T-cell (primary cell): ENCODE measurements at places on chromosomes 2 and 18. TPM values are rescaled to one million over a fixed set of nuclear protein-coding genes. Genes with fewer than 3 reads are reported as not detected.

GRCh38 chr2:13539296-13539695, 822.6 kb downstream of the TRIB2 start:
- no peaks in the 10 kb centered on the region for H3K4me1 ChIP-seq
- H3K36me3 ChIP-seq = no peaks in the 10 kb centered on the region
- H3K27me3 ChIP-seq = no peaks in the 10 kb centered on the region
- H3K4me3 ChIP-seq = no peak overlapping the region
- no peak overlapping the region for H3K27ac ChIP-seq

DNA sequence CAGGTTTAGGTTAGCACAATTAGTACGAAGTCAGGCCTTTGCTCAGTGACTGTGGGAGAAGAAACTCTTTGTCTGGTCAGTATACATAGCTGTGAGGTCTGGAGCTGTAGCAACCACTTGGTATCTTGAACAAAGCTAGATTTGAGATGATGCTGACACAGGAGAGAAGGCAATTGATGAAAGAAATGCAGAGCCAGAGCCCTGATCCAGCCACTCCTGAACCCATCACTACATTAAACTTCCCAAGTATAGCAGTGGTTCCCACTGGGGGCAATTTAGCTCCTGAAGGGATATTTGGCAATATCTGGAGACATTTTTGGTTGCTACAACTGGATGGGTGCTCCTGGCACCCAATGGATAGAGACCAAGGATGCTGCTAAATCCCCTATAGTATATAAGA, 143.9 kb upstream of the SPRED2 start:
- H3K27ac ChIP-seq = no peak overlapping the region
- no peak overlapping the region for H3K4me3 ChIP-seq
- H3K27me3 ChIP-seq = peaks cover 14% of the 10 kb centered on the region

- no peaks in the 10 kb centered on the region for H3K27me3 ChIP-seq
- H3K36me3 ChIP-seq = peaks cover 13% of the 10 kb centered on the region
- H3K4me3 ChIP-seq = no peak overlapping the region
Measured at GRCh38 chr2:3208591-3208990, 169.0 kb downstream of the EIPR1 start.

DNA sequence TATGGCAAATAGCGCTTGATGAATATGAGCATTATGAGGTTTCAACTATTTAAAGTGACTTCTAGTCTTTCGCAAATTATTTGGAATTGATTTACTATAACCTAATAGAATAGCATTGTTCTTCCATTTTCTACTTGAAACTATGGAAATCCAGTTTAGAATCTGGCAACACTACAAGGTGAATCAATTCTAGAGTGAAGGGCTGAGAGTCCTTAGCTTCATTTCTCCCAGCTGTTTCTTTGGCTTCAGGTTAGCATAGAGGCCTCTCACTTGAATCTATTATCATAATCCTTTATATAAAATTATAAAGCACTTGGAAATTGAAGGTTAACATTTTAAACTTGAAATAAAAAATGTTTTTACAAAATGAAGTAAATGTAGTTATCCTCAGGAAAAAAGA, 318.8 kb downstream of the CCDC85A start:
- H3K36me3 ChIP-seq = no peaks in the 10 kb centered on the region
- H3K27me3 ChIP-seq = no peaks in the 10 kb centered on the region
- DNase-seq = no peak
- no peaks in the 10 kb centered on the region for H3K4me1 ChIP-seq
- H3K27ac ChIP-seq = no peak overlapping the region

STARD6 gene
- not detected for total RNA-seq

DNA sequence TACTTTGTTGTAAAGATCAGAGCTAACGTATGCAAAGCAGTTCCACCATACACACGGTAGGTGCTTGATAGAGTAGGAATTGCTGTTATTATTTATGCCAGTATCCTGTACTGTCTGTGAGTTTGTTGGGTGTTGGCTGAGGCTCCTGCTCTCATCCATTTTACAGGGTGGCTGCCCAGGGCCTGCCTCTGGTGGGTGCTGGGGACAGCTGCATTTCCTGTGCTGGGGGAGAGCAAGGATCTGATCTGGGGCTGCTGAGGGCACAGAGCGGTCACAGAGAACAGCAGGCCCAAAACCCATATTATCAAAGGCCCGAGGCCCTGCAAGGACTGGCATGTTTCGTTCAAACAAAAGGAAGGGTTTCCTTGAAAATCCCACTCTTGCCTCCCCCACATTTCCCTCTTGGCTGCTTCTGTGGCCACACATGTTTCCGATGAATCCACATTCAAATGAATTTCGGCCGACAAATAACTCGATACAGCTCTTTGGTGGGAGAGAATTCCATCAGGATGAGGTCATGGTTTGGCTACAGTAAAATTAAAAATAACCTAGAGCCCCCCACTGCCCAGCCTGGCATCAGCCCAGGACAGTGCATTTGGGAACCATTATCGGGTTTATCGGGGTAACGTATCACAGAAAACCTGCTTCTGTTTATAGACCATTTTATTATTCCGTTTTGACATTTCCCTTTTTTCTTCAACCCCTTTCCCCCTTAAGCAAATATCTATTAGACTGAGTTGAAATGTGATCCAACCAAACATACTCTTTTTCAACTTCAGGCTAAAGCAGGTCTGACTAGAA, 143.4 kb downstream of the CYRIA start:
- no peaks in the 10 kb centered on the region for H3K4me1 ChIP-seq
- H3K36me3 ChIP-seq = no peaks in the 10 kb centered on the region
- H3K4me3 ChIP-seq = no peak overlapping the region
- DNase-seq = no peak

GRCh38 chr2:191629976-191630712, 47.8 kb upstream of the NABP1 start:
- no peak overlapping the region for H3K27ac ChIP-seq
- H3K27me3 ChIP-seq = no peaks in the 10 kb centered on the region
- H3K36me3 ChIP-seq = no peaks in the 10 kb centered on the region

KCNJ3 gene
- not detected for total RNA-seq

DNA sequence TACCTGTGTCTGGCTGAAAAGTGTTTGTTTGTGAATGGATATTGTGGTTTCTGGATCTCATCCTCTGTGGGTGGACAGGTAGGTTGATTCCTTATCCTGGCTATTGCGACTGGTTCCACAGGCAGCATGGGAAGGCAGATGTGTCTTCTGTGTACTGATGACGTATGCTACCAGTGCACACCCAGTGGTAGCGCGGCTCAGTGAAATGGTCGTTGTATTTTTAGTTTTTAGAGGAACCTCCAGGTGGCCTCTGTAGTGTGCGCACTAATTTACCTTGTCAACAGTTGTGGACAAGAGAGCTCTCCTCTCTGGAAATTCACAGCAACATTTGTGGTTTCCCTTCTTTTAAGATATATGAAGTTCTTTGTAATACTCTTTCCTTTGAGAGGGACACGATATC, 52.5 kb downstream of the CCDC74A start:
- H3K4me1 ChIP-seq = no peaks in the 10 kb centered on the region
- H3K27me3 ChIP-seq = peaks cover 5% of the 10 kb centered on the region
- H3K27ac ChIP-seq = no peak overlapping the region
- DNase-seq = no peak

GRCh38 chr2:108449410-108450130, 564 bp downstream of the GCC2 start:
- peak; percentile 51 for DNase-seq
- H3K36me3 ChIP-seq = no peaks in the 10 kb centered on the region

SH2D6 gene
- total RNA-seq = 1.1 TPM

DNA sequence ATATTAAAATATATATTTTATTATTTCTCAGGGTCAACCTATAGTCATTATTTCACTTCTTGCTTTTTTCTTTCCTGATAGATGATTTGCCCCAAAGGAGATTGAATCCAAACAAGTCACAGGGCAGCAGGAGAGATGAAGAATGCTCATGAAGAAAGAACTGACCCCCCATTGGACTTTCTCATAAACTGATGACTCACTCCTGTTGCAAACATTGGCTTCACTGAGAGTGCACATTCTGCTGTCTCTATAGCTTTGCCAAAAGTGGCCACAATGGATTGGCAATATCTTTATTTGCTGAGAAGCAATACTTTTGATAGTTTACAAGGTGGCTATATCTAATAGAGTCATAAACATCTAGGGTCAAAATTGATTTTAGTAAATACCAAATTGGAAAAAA, 55.9 kb upstream of the ZNF385B start:
- H3K36me3 ChIP-seq = no peaks in the 10 kb centered on the region
- H3K27me3 ChIP-seq = no peaks in the 10 kb centered on the region
- no peak for DNase-seq
- no peak overlapping the region for H3K4me3 ChIP-seq
- H3K27ac ChIP-seq = no peak overlapping the region

NAT8 gene
- total RNA-seq = not detected

GRCh38 chr18:10726198-10727068, 200.6 kb downstream of the NAPG start:
- no peak for DNase-seq
- H3K36me3 ChIP-seq = no peaks in the 10 kb centered on the region
- H3K4me3 ChIP-seq = peak overlapping the region; percentile 1
- no peak overlapping the region for H3K27ac ChIP-seq

CDKL4 gene
- total RNA-seq = 0.32 TPM

- no peak for DNase-seq
- H3K27ac ChIP-seq = no peak overlapping the region
- no peaks in the 10 kb centered on the region for H3K27me3 ChIP-seq
- H3K4me3 ChIP-seq = no peak overlapping the region
- H3K36me3 ChIP-seq = no peaks in the 10 kb centered on the region
- peaks cover 21% of the 10 kb centered on the region for H3K4me1 ChIP-seq
Measured at GRCh38 chr2:232541961-232542714, 2.6 kb downstream of the CHRNG start.

- no peak overlapping the region for H3K27ac ChIP-seq
- H3K4me3 ChIP-seq = no peak overlapping the region
- no peaks in the 10 kb centered on the region for H3K4me1 ChIP-seq
- DNase-seq = no peak
- no peaks in the 10 kb centered on the region for H3K27me3 ChIP-seq
- no peaks in the 10 kb centered on the region for H3K36me3 ChIP-seq
Measured at GRCh38 chr2:57080035-57080434, 896.2 kb downstream of the CCDC85A start.

DNA sequence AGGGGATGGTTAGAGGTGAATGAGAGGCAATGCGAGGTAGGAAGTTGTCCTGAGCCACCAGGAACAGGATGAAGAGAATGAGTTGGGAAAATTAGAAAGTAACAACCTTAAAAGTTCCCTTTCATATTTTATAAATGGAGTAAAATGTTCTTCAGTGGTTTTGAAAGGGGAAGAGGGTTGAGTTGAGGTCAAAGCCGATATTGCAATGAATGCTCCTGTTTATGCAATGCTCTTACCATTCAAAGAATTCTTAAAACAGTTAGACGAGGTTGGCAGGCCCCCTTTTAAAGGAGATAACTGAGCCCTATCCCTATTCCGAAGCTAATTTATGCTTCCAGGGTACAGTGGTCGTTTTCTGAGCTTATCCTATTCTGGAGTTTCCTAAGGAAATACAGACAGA, 2110.3 kb upstream of the CELF4 start:
- no peaks in the 10 kb centered on the region for H3K27me3 ChIP-seq
- H3K4me1 ChIP-seq = no peaks in the 10 kb centered on the region
- no peak for DNase-seq
- H3K4me3 ChIP-seq = no peak overlapping the region
- no peaks in the 10 kb centered on the region for H3K36me3 ChIP-seq

DNA sequence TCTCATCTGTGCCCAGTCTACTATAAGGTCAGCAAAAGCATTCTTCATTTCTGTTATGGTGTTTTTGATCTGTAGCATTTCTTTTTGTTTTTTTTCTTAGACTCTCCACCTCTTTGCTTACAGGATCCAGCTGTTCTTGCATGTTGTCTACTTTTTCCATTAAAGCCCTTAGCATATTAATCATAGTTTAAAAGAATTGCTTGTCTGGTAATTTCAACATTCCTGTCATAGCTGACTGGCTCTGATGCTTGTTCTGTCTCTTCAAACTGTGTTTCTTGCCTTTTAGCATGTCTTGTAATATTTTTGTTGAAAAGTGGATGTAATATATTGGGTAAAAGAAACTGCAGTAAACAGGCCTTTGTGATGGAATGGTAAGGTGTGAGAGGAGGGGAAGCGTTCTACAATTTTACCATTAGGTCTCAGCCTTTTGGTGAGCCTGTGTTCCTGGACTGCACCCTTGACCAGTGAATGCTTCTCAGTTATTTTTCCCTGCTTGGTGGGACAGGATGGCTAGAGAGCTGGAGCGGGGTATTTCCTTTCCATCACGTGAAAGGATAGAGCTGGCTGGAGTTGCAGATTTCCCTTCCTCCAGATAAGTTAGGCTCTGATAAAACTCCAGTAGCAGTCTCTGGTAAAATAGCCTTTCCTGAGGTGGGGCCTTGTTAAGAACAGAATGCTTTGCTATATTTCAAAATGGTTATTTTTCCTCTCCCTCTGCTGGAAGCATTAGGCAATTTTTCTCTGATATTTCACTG, 65.4 kb downstream of the PLA2R1 start:
- no peaks in the 10 kb centered on the region for H3K36me3 ChIP-seq
- H3K27ac ChIP-seq = no peak overlapping the region
- H3K27me3 ChIP-seq = no peaks in the 10 kb centered on the region
- H3K4me1 ChIP-seq = no peaks in the 10 kb centered on the region
- no peak for DNase-seq
- H3K4me3 ChIP-seq = no peak overlapping the region

- no peak overlapping the region for H3K27ac ChIP-seq
- H3K36me3 ChIP-seq = peaks cover 24% of the 10 kb centered on the region
- DNase-seq = no peak
Measured at GRCh38 chr2:54968561-54969218, 81.6 kb downstream of the RTN4 start.
